ENCODE measurements at places on chromosomes 5 and 9.

DNA sequence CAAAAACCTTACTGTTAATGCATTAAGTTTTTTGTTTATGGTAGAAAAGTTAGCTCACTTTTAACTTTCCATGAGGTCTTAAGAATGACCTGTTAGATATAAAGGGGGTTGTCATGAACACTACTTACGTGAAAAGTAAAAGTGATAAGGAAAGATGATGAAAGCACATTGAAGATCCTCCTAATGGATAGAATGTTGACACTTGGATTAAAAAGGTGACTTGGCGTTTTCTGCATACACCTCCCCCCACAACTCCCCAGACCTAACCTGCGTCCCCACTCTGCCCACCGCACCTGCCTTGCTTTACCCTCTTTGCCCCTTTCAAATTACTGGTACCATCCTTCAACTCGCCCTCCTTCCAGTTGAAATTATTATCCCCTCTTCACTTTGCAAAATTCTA, 32.0 kb downstream of the TJP2 start:
- no peak for DNase-seq

GRCh38 chr9:127389381-127390247, 7.4 kb upstream of the SLC2A8 start:
- DNase-seq: no peak

- no peak for DNase-seq
Measured at GRCh38 chr5:134427540-134428041, 15.9 kb upstream of the CDKN2AIPNL start.

GRCh38 chr5:73946278-73946677, 320.3 kb downstream of the ARHGEF28 start:
- no peak for DNase-seq

DNA sequence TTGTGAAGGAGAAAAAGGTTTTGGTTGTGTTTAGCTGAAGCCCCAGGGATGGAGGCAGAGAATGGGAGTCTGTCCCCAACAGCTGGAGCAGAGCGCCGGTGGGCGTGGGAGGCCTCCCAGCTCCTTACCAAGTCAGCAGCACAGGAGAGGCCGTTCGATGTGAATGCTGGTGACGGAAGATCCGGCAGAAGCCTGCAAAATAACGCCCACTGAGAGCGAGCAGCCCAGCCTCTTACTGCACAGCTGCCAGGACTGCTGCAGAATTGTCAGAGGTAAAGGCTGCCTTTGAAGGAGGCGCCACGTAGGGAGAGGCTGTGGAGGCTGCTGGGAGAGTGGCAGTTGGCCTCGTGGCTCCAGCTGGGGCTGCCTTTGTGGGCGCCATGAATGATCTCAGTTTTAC, 26.2 kb downstream of the ANGPTL2 start:
- DNase-seq: no peak

- DNase-seq: no peak
Measured at GRCh38 chr5:20359377-20359776, 371.4 kb upstream of the CDH18 start.

DNA sequence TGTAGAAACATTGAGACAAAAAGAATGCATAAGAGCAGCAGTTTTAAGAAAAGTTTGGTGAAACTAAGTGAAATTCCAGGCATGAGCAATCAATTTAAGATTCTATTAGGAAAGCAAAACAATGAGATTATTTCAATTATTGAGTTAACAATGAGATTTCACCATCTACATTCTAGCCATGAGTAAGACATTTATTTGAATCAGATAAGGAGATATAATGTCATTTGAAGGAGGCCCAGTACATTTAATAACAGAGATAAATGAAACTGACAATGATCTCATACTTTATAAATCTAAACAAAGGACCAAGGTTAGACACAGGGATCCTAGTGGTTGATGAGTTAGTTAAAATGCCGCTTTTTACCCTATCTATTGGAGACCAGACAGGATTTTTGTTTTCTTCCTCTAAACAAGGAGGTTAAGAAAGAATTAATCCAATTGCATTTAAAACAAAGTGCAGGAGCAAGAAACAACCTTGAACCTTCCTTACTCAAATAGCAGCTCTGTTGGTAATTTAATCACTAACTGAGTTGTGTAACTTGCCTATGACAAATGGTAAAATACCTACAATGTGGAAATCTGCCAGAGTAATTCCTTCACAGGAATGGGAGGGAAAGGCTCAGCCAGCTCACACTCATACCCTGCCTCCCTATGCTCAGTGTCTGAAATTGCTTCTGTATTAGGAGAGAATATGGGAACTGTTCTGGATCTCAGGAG, 103.5 kb upstream of the NR3C1 start:
- DNase-seq: no peak

- DNase-seq: no peak
Measured at GRCh38 chr5:52849544-52849943, 61.8 kb downstream of the ITGA1 start.

- no peak for DNase-seq
Measured at GRCh38 chr9:118367383-118367782, 663.2 kb downstream of the TLR4 start.
